Nucleus accumbens (tissue), 56 donors: ENCODE measurements at places on chromosomes 13 and 19.

GRCh38 chr13:94784066-94784465 lies 71.7 kb upstream of the SOX21 start:
- DNase-seq: no peak

DNA sequence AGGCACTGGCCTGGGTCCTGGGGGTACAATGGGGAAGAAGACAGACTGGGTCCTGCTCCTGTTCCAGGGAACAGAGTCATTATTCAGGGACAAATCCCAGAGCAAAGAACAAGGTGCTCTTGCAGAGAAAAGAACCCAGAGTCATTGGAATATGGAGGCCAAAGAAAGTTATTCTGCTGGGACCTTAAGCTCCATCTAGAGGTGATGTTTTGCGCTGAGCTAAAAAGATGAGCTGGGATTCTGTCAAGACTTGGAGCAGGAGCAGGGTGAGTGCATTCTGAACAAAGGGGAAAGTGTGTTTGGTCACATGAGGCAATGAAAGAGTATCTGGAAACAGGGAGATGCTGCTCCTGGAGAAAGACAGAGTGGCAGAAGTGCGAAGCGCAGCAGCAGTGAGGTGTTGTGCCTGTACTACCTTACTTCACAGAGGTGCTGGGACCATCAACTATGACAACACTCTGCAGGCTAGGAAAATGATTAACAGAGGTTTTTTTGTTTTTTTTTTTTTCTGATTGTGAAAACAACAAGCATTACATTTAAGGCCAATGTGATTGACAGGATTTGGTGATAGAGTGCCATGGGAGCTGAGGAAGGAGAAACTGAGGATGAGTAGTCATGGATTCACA lies 95.3 kb upstream of the TNFSF11 start:
- no peak for DNase-seq

GRCh38 chr13:51674276-51674675 lies 90.0 kb downstream of the WDFY2 start:
- DNase-seq: no peak

GRCh38 chr13:99659226-99659625 lies 158.0 kb downstream of the TM9SF2 start:
- DNase-seq: no peak

DNA sequence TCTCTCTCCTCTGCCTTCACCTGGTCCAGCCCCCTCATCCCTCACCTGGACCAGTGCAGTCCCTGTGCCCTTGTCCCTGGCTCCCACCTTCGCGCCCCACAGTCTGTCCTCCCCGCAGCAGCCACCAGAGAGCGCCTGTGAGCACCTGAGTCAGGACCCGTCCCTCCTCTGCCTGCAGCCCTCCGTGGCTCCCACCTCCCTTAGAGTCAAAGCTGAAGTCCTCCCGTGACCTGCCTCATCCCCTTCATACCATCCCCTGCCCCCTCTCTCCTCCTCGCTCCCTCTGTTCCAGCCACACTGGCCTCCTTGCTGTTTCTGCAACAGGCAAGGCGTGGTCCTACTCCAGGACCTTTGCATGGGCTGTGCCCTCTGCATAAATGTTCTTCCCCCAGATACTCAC lies 10.3 kb downstream of the CELF5 start:
- DNase-seq: no peak

DNA sequence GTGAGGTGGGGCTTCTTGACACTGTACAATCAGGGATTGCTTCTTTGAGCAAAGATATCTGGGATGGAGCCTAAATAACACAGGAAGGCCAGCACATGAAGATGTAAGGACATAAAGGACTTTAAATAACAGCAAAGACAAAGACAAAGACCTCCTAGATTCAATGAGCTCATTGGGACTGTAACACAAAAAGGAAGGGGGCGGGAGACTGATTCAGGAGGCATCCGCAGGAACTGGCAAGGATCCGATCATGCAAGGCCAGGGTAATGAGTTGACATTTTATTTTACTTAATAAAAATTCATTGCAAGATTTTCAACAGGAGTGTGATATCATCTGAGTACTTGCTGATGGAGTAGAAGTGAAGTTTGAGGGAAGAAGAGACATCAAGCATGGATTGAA lies 121.5 kb downstream of the LHFPL6 start:
- no peak for DNase-seq

GRCh38 chr19:53634768-53635167 lies 3.0 kb downstream of the DPRX start:
- DNase-seq: no peak

- peak; percentile 31 for DNase-seq
These were observed 3.7 kb upstream of the ZNF329 start for GRCh38 chr19:58154287-58154678.

GRCh38 chr19:54616821-54617560 lies 13.3 kb upstream of the LILRB1 start:
- no peak for DNase-seq

DNA sequence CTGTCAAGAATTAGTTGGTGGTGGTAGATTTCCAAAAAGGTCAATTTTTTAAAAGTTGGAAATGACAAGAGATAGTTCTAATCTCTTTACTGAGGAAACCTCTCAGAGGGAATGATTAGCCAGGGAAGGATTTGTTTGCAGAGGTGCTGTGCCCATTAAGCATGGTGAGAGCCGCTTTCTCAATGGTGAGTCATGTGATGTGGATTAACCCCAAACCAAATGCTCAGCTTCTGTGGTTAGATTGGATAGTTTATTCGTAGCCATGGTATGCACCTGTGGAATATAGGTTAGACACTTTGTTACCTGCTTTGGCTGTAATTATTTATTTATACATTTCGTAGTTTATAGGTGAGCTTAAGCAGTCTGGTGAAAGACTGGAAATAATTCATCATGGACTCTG lies 7.1 kb downstream of the HNRNPM start:
- no peak for DNase-seq

GRCh38 chr19:38402623-38402966 lies 298 bp upstream of the FAM98C start:
- DNase-seq: no peak

- DNase-seq: no peak
These were observed 77.7 kb upstream of the MYO16 start for GRCh38 chr13:108551674-108552073.

- no peak for DNase-seq
These were observed 34.8 kb upstream of the DPRX start for GRCh38 chr19:53597023-53597422.

GRCh38 chr19:40284251-40284500 lies 969 bp downstream of the AKT2 start:
- no peak for DNase-seq

DNA sequence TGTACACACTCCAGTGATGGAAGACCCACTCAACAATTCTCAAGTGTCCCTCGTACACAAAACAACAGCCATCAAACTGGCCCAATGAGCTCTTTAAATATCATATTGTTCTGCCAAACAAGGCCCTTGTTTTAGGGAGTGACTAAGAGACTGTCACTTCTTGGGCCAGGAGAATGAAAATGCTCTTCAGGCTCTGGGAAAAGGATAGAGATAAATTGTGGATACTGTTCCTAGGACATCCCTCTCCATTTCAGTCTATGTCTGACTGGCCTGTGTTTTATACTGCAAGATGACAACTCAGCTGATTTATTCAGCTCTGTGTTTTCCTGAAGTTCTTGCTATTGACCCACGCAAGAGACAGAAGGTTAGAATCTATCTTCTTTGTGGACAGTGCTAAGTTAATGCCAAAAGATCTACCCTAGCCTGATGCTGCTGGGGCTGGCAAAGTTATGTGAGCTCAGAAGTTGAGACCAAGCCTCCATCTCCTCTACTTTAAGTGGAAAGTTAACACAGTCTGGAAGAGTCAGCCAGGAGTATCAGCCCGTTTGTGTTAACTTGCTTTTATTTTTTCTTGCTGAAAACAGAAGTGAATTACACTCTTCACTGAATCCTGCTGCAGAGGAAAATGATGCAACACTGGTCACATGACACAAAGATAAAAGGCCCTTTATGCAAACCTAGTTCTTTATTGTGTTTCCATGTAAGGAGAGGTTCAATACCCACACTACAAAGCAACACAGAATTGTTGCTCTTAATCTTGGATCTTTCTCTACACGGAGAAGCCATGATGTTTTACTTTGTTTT lies 14.6 kb downstream of the FRY start:
- DNase-seq: no peak

- peak; percentile 64 for DNase-seq
These were observed 21.6 kb downstream of the MAST3 start for GRCh38 chr19:18119013-18119716.

GRCh38 chr13:105170438-105170837 lies 1365.0 kb downstream of the EFNB2 start:
- DNase-seq: no peak

DNA sequence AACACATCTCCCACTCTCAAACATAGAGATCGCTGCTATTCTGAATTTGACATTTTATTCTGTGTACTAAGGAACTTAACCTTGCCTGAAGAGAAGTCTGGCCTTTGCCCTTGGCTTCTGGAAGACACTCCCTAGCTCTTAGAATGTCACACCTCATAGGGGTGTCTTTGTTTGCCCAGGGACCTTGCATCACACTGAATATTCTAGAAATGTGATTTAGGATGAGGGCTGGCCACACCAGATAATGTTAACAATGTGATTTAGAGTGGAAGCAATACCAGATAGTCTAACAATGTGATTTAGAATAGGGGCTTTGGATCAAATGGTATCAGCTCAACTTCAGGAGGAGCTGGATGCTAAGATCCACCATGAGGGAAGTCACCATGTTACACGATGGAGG lies 6.6 kb downstream of the SIGLECL1 start:
- DNase-seq: no peak

DNA sequence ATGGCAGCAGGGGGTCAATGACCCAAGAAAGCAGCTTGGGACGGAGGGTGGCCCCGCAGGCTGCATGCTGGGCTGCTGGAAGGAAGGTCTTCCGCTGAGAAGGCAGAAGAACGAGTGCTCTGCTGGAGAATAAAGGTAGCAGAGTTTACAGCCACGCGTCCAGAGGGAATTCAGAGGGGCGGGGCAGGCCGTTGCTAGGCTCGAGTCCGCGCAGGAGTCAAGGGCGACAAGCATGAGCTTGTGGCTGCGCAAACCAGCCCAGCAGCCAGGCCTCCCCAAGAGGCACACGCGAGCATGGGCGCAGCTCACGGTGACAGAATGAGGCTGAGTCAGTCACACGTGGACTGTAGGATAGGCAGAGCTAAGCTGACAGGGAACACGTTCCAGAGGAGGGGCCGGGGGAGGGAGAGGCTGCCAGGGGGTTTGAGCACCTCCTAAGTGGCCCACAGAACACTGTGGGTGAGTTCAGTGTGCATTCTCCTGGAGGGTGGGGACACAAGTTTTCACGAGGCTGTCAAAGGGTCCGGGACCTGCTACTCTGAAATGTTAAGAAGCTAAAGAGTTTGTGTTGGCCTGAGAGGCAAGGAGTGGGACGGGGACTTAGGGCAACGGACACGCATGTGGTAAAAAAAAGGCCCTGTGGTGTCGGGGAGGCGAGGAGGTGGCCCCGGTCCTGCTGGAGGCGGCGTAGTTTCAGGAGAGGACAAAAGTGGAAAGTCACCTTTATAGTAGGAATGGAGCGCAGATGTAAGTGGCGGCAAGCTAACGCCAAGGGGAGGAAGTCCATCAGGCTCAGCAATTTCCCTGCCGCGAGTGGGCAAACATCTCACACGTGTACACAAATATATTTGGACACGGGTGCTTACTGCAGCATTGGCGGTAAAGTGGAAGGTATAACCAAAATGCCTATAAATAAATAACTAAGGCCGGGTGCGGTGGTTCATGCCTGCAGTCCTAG lies 17.7 kb downstream of the RFX2 start:
- DNase-seq: no peak

DNA sequence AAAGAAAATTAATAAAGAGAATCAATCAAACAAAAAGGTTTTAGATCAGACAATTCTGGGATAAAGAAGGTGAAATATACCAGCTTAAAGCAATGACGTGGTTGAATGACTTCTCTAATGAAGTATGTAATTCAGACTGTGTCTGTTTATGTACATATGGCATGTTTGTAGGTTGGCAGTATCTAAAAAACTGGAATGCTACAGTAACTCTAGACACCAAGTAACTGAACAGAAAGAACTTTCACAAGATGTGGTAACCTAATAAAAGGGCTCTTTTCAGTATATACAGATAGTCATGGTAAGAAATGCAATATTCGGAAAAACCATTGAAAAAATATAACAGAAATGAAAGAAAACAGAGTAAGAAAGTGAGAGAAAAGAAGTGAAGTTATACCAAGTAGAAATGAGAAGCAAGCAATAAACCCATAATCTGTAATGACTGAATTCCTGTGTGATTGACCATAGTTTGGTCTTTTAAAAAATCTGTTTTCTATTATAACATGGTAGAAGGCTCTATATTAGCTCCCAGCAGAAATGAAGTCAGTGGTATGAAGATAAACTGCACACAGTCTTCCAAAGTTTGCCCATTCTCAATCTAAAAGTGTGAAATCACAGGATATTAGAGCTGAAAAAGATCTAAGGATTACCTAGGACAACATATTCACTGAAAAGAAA lies 31.4 kb downstream of the ELF1 start:
- no peak for DNase-seq
